IgD-negative memory B cell (primary cell): ENCODE measurements at places on chromosomes 2 and 18. TPM values are rescaled to one million over a fixed set of nuclear protein-coding genes. Genes with fewer than 3 reads are reported as not detected.

The COBLL1 gene
- 114 TPM for polyA plus RNA-seq

The SLC4A5 gene
- polyA plus RNA-seq, result 1.2 TPM

The FKBP7 gene
- 4.5 TPM for polyA plus RNA-seq

The MAP3K19 gene
- polyA plus RNA-seq, result not detected

The DSG1 gene
- polyA plus RNA-seq, result not detected

The OTOF gene
- not detected for polyA plus RNA-seq

The TUBB8B gene
- 0.38 TPM for polyA plus RNA-seq

The PROC gene
- not detected for polyA plus RNA-seq

The SGPP2 gene
- polyA plus RNA-seq, result 3.1 TPM

The OR6B2 gene
- not detected for polyA plus RNA-seq

The SLC8A1 gene
- polyA plus RNA-seq, result not detected

The CHRNG gene
- not detected for polyA plus RNA-seq

The SLC11A1 gene
- polyA plus RNA-seq, result 1.3 TPM

The TRIM43B gene
- not detected for polyA plus RNA-seq

The CTAGE1 gene
- polyA plus RNA-seq, result not detected

The SLC25A12 gene
- 14.0 TPM for polyA plus RNA-seq

The ARL6IP6 gene
- polyA plus RNA-seq, result 24.4 TPM

The NCKAP5 gene
- not detected for polyA plus RNA-seq

The ADRA2B gene
- not detected for polyA plus RNA-seq

The POTEI gene
- polyA plus RNA-seq, result not detected

The PKDCC gene
- not detected for polyA plus RNA-seq

The UGT1A4 gene
- polyA plus RNA-seq, result not detected

The ECEL1 gene
- not detected for polyA plus RNA-seq

The SRD5A2 gene
- not detected for polyA plus RNA-seq

The RHOB gene
- polyA plus RNA-seq, result 14.0 TPM

The CRYGC gene
- polyA plus RNA-seq, result not detected

The PDE11A gene
- not detected for polyA plus RNA-seq

The DES gene
- polyA plus RNA-seq, result not detected

The VWC2L gene
- polyA plus RNA-seq, result not detected

The CELF4 gene
- 0.21 TPM for polyA plus RNA-seq

The RASGRP3 gene
- polyA plus RNA-seq, result 82.4 TPM

The FBLN7 gene
- 0.20 TPM for polyA plus RNA-seq

The LINC00305 gene
- polyA plus RNA-seq, result not detected

The NR4A2 gene
- 22.7 TPM for polyA plus RNA-seq

The LRRTM1 gene
- polyA plus RNA-seq, result not detected

The PRSS56 gene
- polyA plus RNA-seq, result not detected

The ASNSD1 gene
- 43.5 TPM for polyA plus RNA-seq

The GKN1 gene
- not detected for polyA plus RNA-seq

The RAD51AP2 gene
- not detected for polyA plus RNA-seq

The EGR4 gene
- polyA plus RNA-seq, result 0.26 TPM

The PJVK gene
- 0.15 TPM for polyA plus RNA-seq

The TUBA3E gene
- polyA plus RNA-seq, result not detected

The SYT4 gene
- not detected for polyA plus RNA-seq

The EEF1B2 gene
- 1,100 TPM for polyA plus RNA-seq

The XIRP2 gene
- not detected for polyA plus RNA-seq

The CLEC4F gene
- not detected for polyA plus RNA-seq

The TRIB2 gene
- 41.2 TPM for polyA plus RNA-seq

The HOXD11 gene
- not detected for polyA plus RNA-seq

The NDUFV2 gene
- polyA plus RNA-seq, result 144 TPM

The NAT8 gene
- not detected for polyA plus RNA-seq

The SERPINB3 gene
- polyA plus RNA-seq, result not detected

The LYPD6B gene
- 7.8 TPM for polyA plus RNA-seq

The TPRKB gene
- polyA plus RNA-seq, result 65.9 TPM

The CAPN13 gene
- polyA plus RNA-seq, result not detected

The NCKAP1 gene
- polyA plus RNA-seq, result 0.03 TPM

The SLC66A2 gene
- 30.3 TPM for polyA plus RNA-seq

The TUBA4B gene
- not detected for polyA plus RNA-seq

The ALKAL2 gene
- 3.5 TPM for polyA plus RNA-seq

The SCLY gene
- polyA plus RNA-seq, result 18.5 TPM
